ENCODE measurements at places on chromosomes 7 and 10.

GRCh38 chr10:118482393-118483331, 112.8 kb downstream of the PRLHR start:
- peak; percentile 16 for DNase-seq

DNA sequence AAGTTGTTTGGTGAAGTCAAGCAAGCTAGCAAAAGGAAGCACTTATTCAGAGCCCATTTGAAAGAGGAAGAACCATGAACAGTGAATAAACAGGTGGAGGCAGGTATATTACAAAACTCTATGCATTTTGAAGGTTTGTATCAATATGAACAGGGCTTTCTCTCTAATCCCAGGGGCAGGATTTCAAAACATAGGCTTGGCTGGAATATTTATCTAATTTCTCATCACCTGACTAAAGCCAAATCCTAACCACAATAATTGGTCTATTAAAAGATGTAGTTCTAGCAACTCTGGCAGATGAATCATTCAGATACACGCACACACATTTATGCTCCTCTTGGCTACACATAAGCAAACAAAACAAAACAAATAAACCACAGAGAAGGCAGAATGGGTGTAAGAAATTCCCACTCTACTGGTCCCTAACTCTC, 554.4 kb downstream of the INHBA start:
- DNase-seq, result no peak

- DNase-seq, result no peak
These were observed 274.8 kb downstream of the FGFR2 start for GRCh38 chr10:121323443-121323842.

- no peak for DNase-seq
These were observed 1.2 kb upstream of the ZNF777 start for GRCh38 chr7:149462101-149462520.

DNA sequence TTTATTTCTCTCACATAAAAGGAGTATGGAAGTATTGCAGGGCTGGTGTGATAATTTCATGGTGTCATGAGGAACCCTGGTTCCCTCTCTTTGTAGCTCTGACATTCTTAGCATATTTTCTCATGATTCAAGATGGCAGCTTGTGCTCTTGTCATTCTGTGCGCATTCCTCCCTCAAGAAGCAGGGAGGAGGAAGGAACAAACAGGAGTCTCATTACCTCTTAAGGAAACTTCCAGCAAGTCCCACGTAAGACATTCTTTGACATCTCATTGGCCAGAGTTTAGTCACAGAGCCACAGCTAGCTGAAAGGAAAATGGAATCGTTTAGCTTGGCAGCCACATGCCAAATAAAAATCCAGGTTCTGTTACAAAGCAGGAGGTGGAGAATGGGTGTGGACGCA, 546.8 kb downstream of the LRMDA start:
- no peak for DNase-seq

GRCh38 chr10:43225787-43226153, 41.1 kb downstream of the RASGEF1A start:
- no peak for DNase-seq

- DNase-seq, result no peak
These were observed 26.6 kb upstream of the PURB start for GRCh38 chr7:44911911-44912310.

DNA sequence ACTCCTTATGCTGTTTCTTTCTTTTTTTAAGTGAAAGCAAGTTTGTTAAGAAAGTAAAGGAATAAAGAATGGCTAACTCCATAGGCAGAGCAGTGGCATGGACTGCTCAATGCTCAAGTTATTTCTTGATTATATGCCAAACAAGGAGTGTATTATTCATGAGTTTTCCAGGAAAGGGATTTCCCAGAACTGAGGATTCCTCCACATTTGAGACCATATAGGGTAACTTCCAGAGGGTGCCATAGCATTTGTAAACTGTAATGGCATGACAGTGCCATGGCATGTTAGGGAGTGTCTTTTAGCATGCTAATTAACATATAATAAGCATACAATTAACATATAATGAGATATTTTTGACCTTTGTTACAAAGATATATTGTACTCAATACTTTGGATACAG, 1034.5 kb upstream of the PHF14 start:
- DNase-seq, result no peak

GRCh38 chr7:18529239-18529638, 33.7 kb downstream of the HDAC9 start:
- DNase-seq, result no peak

- no peak for DNase-seq
These were observed 23.0 kb upstream of the GRID1 start for GRCh38 chr10:86389441-86390193.

GRCh38 chr7:28726555-28726954, 231.6 kb downstream of the TRIL start:
- no peak for DNase-seq

GRCh38 chr7:80526472-80526871, 14.6 kb upstream of the GNAT3 start:
- DNase-seq, result no peak

GRCh38 chr10:12847361-12847975, 154.0 kb downstream of the CCDC3 start:
- DNase-seq, result no peak

GRCh38 chr7:26035552-26035951, 116.4 kb upstream of the NFE2L3 start:
- no peak for DNase-seq

- no peak for DNase-seq
These were observed 995 bp upstream of the CFTR start for GRCh38 chr7:117478836-117479224.

DNA sequence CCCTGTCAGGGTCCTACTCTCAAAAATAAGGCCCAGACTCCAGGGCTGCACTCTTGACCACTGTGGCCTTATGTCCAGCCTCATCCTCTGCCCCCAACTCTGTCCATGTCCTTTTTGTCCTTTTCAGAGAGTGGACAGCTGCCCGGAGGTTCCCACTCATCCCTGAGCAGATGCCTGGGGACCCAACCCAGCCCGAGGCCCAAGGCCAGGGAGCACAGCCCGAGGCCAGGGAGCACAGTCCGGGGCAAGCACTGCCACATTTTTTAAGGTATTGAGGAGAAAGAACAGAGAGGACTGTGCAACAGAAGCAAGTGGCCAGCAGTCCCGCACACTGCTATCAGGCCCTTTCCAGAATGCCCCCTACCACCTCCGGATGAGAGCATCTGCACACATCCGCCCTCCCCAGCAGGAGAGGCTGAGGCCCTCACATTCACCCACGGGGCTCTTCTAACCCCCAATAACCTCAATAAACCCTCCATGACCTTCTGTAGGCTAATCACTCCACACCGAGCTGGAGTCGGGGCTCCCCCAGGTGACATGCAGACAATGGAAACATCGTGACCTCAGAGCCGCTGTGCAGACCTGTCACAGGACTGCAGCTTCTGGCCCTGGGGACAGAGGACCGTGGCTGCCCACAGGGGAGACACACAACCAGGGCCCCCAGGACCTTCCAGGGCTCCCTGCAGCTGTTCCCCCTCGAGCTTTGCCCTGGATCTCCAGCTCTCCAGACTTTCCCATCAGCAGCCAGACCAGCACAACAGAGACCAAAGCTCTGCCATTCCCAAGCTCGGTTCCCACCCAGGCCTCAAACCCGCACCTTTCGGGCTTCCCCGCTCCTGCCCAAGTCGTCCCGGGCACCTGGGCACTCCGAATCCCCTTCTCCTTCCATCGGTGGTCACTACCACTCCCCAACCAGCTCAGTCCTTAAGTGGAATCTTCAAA, 51.4 kb downstream of the CAMK2B start:
- DNase-seq, result no peak

DNA sequence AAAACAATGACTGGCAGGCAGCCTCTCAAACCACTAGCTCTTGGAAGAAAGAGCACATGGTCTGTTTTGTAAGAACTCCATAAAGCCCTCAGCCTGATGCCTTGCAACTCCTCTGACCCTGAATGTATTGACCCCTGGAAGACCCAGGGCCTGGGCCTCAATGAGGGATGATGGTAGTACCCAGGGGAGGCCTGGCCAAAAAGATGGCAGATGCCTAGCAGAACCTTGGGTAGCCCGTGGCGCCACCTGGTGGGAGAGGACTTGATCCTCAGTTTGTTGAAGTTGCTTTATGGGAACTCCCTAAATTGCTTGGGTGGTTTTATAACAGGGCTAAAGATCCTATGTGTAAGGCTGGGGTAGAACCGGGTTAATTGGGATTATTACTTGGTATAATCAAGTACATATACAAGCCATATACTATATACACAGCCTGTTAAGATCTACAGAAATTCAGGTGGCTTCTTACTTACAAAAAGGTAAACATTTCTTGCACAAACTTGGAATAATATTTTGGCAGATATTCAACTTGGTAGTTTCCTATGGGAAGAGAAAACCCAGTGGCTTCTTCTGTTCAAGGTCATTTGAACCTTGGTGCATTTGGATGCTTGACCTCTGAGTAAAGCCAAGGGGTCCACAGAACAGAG, 95.8 kb upstream of the CACUL1 start:
- DNase-seq, result no peak

GRCh38 chr7:127766831-127767459, 115.0 kb downstream of the SND1 start:
- no peak for DNase-seq

DNA sequence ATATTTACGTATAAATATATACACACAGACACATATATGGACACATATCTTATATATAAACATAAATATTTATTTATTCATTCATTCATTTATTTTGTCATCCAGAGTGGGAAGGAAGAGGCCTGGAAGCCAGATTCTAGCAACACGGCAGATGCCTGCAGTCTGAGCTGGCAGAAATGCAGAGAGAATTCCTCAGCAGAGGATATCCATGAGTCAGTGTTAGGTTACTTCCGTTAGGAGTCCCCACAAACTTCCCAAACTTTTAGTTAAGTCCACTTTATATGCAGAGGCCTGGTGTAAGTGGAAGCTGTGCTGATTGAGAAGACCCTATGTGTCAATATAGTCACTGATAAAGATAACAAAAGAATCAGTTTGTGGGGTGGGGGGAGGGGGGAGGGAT, 89.6 kb downstream of the PPP1R17 start:
- DNase-seq, result no peak

GRCh38 chr7:22842383-22842941, 19.8 kb upstream of the TOMM7 start:
- DNase-seq, result no peak

GRCh38 chr7:12727455-12728191, 40.2 kb downstream of the ARL4A start:
- DNase-seq, result no peak

DNA sequence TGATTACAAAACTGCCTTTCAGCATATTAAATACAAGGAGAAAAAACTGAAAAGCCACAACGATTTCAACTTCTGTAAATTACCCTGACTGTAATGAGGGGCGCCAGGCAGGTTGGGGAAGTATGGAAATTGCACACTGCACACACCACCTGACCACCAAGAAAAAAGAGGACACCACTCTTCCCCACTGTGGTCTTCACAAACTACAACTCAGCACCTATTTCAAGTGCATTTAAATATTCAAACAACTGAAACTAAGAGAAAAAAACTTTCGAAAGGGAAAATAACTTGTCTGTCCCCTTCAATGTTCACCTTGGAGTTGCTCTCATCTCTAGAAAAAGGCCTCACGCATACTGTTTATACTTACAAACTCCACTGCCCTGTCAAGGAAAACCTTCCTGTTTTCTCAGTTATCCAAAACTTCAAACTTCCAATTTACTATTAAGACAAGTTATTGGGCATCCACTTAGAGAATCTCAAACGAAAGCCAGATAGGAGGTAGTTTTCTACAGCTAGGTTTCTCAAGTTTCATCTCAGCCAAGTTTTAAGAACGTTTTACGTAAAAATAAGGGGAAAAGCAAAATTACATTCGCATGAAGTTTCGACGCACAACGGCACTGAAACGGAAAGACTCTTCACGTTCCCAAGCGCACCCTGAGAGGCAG, 1.4 kb downstream of the LARP4B start:
- no peak for DNase-seq

DNA sequence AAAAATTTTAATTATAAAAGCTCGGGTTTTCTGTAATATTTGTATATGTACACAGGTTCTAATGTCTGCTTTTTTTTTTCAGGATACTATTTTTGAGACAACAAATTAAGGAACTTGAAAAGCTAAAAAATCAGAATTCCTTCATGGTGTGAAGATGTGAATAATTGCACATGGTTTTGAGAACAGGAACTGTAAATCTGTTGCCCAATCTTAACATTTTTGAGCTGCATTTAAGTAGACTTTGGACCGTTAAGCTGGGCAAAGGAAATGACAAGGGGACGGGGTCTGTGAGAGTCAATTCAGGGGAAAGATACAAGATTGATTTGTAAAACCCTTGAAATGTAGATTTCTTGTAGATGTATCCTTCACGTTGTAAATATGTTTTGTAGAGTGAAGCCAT, 57.9 kb upstream of the BAMBI start:
- no peak for DNase-seq

GRCh38 chr7:553636-554111, 34.0 kb upstream of the PDGFA start:
- no peak for DNase-seq
